Lower lobe of right lung (tissue), 2 donors: ENCODE measurements at places on chromosomes 2 and 18. TPM values are rescaled to one million over a fixed set of nuclear protein-coding genes. Genes with fewer than 3 reads are reported as not detected.

GRCh38 chr18:22314001-22314400 lies 103.7 kb downstream of the CTAGE1 start:
- H3K36me3 ChIP-seq, result no peaks in the 10 kb centered on the region
- no peak overlapping the region for H3K27ac ChIP-seq
- no peak for DNase-seq
- no peaks in the 10 kb centered on the region for H3K27me3 ChIP-seq
- no peak overlapping the region for H3K4me3 ChIP-seq
- no peaks in the 10 kb centered on the region for H3K4me1 ChIP-seq

- no peaks in the 10 kb centered on the region for H3K36me3 ChIP-seq
- H3K27me3 ChIP-seq, result no peaks in the 10 kb centered on the region
- no peak for DNase-seq
- H3K4me1 ChIP-seq, result no peaks in the 10 kb centered on the region
- H3K27ac ChIP-seq, result no peak overlapping the region
- no peak overlapping the region for H3K4me3 ChIP-seq
These were observed 348.7 kb upstream of the HS6ST1 start for GRCh38 chr2:128667391-128667790.

- H3K4me1 ChIP-seq, result peaks cover 39% of the 10 kb centered on the region
- no peaks in the 10 kb centered on the region for H3K36me3 ChIP-seq
- no peak overlapping the region for H3K4me3 ChIP-seq
- no peak overlapping the region for H3K27ac ChIP-seq
- no peak for DNase-seq
These were observed 100.6 kb downstream of the MYO1B start for GRCh38 chr2:191345788-191346187.

TMEM247 gene
- total RNA-seq, result not detected

DNA sequence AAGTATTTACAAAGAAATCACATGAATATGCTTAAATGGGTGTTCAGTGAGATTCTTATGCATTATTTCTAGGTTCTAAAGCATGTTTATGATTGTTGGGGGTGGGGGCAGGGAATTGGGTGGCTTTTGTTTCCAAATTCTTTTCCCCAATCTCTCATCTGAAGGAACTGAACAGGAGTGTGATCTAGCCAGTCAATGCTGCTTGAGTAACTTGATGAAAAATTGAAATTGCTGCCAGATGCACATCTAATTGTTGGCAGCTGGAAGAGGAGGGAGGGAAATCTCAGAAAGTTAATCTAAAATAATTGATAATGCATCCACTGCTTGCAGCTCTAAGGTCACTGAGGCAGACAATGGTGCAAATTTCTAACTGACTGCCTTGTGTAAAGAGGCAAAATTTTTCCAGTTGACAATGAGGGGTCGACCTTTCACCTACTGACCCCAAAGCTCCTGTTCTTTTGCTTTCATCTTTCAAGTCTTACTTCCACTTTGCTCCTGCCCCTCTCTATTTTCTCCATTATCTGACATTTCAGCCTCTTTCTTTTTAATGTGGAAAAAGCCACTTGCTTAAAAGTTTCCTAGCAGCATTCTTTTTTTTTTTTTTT lies 53.3 kb downstream of the IRS1 start:
- peaks cover 11% of the 10 kb centered on the region for H3K4me1 ChIP-seq
- DNase-seq, result no peak
- H3K36me3 ChIP-seq, result peaks cover 4% of the 10 kb centered on the region
- no peaks in the 10 kb centered on the region for H3K27me3 ChIP-seq
- no peak overlapping the region for H3K27ac ChIP-seq

DNA sequence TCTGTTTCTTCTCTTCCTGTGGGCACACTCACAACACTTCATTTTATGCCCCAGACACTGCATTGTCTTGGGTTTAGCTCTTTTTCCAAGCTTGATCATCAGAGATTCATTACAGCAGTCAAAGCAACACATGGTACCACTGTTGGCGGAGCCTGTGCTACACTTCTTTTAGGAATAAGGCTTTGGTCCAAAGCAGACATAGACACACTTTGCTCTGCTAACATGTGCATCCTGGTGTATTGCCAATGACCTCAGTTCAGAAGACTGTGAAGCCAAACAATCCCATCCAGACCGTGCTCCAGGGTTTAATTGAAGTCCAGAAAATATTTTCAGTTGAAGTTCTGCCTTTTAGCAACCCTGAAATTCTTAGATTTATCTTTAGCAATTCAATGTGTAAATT lies 354.6 kb upstream of the RAB12 start:
- H3K4me1 ChIP-seq, result no peaks in the 10 kb centered on the region
- peaks cover 25% of the 10 kb centered on the region for H3K36me3 ChIP-seq
- DNase-seq, result no peak
- no peak overlapping the region for H3K27ac ChIP-seq
- H3K27me3 ChIP-seq, result no peaks in the 10 kb centered on the region
- H3K4me3 ChIP-seq, result no peak overlapping the region

MAB21L4 gene
- total RNA-seq, result 17.0 TPM

SERPINB4 gene
- total RNA-seq, result not detected

DAPL1 gene
- total RNA-seq, result not detected

GRCh38 chr2:224927646-224928173 lies 114.6 kb downstream of the DOCK10 start:
- no peaks in the 10 kb centered on the region for H3K36me3 ChIP-seq
- DNase-seq, result peak; percentile 54
- peak overlapping the region; percentile 59 for H3K27ac ChIP-seq
- H3K27me3 ChIP-seq, result no peaks in the 10 kb centered on the region
- peaks cover 81% of the 10 kb centered on the region for H3K4me1 ChIP-seq

- H3K4me1 ChIP-seq, result peaks cover 38% of the 10 kb centered on the region
- no peaks in the 10 kb centered on the region for H3K27me3 ChIP-seq
- DNase-seq, result no peak
- no peaks in the 10 kb centered on the region for H3K36me3 ChIP-seq
These were observed 15.4 kb upstream of the STAT4 start for GRCh38 chr2:191166111-191166755.

PLB1 gene
- total RNA-seq, result 5.5 TPM

HRH4 gene
- 2.0 TPM for total RNA-seq

- no peaks in the 10 kb centered on the region for H3K4me1 ChIP-seq
- no peak for DNase-seq
- H3K27ac ChIP-seq, result no peak overlapping the region
- no peak overlapping the region for H3K4me3 ChIP-seq
- H3K36me3 ChIP-seq, result no peaks in the 10 kb centered on the region
These were observed 844.9 kb downstream of the CPS1 start for GRCh38 chr2:211401328-211401727.

DNA sequence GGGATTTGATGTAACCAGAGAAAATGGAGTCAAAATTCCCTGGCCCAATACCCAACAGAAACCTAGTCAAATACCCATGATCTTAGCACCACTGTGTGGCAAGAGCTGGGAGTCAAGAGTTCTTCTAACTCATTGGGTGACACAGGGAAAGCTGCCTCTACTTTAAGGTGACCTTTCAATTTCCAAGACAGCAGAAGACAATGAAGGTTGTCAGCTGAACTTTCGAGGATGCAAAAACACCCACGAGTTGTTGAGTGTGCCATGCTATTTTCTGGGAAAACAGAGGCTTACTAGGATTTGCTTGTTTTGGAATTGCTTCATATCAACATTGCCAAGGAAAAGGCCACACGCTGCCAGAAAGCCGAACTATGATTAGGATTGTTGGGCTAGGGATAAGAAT lies 61.6 kb upstream of the CYRIA start:
- no peaks in the 10 kb centered on the region for H3K36me3 ChIP-seq
- H3K27me3 ChIP-seq, result no peaks in the 10 kb centered on the region
- DNase-seq, result no peak

GPR155 gene
- total RNA-seq, result 6.2 TPM

DNA sequence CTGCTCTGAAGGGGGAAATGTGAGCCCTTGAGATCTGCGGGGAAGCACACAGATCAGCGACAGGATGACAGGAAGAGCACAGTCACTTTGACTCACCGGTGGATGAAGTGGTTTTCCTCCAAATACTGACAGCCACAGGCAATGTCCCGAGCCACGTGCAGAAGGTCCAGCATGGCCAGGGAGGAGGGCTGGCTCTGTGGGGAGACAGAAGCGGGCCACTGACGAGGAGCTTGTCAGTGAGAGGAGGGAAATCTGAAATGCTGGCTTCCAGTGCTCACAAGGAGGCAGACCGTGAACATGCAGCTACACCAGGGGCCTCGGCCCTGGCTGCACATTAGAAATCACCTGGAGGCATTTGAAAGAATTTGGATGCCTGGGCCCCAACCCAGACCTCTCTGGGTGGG lies 98.7 kb downstream of the CLIP4 start:
- H3K27me3 ChIP-seq, result no peaks in the 10 kb centered on the region
- no peak for DNase-seq
- H3K4me1 ChIP-seq, result no peaks in the 10 kb centered on the region
- no peaks in the 10 kb centered on the region for H3K36me3 ChIP-seq
- no peak overlapping the region for H3K4me3 ChIP-seq

TMEFF2 gene
- not detected for total RNA-seq

DNA sequence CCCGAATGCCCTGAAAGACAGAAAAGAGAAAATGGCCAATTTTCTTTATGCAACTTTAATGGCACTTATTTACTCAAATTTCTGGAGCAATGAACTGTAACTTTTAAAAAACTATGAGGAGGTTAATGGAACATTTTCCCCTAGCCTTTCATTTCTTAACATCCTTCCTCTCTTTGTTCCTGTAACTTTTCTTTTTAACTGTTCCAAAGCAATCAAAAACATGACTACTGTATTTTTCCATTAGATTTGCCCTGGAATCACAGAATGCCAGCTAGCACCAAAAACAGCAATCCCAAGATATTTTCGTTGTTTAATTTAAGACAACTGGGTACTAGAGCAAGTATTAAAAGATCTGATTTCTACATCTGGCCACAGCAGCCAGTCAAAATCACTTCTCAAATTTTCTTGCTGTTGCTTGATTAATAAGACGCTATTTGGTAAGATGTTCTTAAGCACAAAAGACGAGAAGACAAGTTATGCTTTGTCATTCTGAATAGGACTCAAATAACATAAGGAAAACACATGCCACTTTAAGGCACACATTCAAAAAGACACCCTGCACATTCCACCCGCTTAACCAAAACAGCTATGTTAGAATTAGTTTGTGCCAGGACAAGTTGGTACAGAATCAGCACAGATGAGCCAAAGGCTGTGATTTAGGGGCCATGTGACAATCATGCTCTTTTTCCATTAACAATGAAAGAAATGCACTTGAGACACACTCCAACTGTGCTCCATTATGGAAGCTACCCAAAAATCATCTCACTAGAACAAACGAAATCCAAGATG lies 3.6 kb downstream of the STARD7 start:
- no peaks in the 10 kb centered on the region for H3K27me3 ChIP-seq
- H3K4me1 ChIP-seq, result peaks cover 86% of the 10 kb centered on the region
- peak overlapping the region; percentile 33 for H3K4me3 ChIP-seq
- H3K36me3 ChIP-seq, result no peaks in the 10 kb centered on the region

HOXD11 gene
- not detected for total RNA-seq

SCYGR2 gene
- total RNA-seq, result not detected

DNA sequence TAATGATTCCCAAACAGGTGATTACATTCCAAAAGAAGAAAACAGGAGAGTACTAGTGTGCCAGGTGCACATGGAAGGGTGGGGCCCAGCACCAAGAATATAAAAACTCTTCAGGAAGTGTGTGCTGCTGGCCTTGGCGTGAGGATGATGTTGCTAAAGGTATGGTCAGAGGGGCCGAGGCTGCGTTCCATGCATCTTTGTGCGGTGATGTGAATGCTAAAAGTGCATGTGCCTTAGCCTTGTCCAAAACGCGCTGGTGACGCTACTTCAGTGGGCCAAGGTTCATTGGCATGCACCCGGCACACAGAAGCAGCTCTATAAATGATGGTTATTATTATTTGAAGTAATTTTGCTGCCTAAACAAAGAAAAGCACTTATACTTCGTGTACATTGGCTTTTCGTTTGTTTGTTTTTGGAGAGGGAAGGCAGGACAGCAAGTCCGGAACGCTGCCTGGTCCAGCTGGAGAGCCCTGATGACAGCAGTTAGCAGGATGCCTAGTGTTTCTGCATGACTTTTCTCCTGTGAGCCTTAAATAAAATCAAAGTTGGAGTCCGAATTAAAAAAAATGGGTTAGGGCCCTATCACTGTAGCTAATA lies 2.9 kb downstream of the ALKAL2 start:
- H3K4me3 ChIP-seq, result no peak overlapping the region
- H3K27me3 ChIP-seq, result peaks cover 19% of the 10 kb centered on the region

CFAP65 gene
- 7.6 TPM for total RNA-seq

DNA sequence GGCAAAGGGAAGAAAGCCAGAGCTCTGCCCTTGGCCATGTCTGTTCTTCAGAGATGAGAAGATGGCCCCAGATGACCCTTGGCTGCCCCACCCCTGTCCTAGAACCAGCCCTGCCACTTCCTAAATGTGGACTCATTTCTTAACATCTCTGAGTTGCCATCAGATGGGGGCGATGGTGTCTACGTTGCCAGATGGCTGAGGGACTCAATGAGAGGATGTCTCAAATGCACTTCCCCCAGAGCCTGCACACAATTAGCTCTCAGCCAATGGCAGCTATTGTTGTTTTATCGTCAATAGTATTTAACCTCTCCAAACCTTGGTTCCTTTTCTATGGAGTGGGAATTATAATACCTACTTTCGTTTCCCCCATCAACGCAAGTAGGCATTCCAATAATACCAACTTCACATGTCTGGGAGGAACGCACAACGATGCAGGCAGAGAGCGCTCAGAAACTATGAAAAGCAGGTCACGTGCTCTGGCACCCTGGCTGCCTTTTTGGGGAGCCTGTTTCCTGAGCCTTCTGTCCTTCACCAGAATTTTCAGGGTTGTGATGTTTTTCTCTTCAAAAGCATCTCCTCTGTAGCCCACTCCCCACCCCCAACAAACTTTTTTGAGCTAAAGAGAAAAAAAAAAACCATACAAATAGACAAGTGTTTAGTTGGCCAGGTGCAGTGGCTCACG lies 100.3 kb downstream of the MCFD2 start:
- no peaks in the 10 kb centered on the region for H3K36me3 ChIP-seq
- H3K27me3 ChIP-seq, result no peaks in the 10 kb centered on the region
- H3K4me1 ChIP-seq, result peaks cover 52% of the 10 kb centered on the region
- peak overlapping the region; percentile 77 for H3K27ac ChIP-seq

DSG1 gene
- total RNA-seq, result not detected

DNA sequence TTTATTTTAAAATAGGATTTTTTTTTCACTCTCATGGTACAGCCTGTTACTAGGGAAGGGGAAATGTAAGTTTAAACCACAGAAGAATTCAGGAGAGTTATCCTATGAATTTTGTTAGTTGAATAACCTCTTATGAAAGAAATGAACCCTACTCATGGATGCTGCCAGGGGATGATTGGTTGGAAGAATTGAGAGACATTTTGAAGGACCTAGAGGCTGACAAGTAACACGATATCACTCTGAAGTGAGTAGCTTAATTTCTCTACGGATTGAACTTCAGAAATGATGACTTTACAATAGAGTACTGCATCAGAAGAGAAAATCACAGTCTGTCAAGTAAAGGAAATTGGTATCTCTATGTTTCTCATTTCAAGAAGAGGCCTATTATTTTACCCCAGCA lies 1346.2 kb downstream of the SUCLG1 start:
- no peaks in the 10 kb centered on the region for H3K4me1 ChIP-seq
- H3K36me3 ChIP-seq, result no peaks in the 10 kb centered on the region
- DNase-seq, result no peak
- no peak overlapping the region for H3K4me3 ChIP-seq
- no peak overlapping the region for H3K27ac ChIP-seq
